T-helper 1 cell (primary cell): ENCODE measurements at places on chromosomes 6 and 20.

- no peak for DNase-seq
Observed at GRCh38 chr6:158611541-158612370, 32.8 kb downstream of the DYNLT1 start.

- no peak for DNase-seq
Observed at GRCh38 chr20:45367126-45367525, 4.2 kb downstream of the SYS1 start.

DNA sequence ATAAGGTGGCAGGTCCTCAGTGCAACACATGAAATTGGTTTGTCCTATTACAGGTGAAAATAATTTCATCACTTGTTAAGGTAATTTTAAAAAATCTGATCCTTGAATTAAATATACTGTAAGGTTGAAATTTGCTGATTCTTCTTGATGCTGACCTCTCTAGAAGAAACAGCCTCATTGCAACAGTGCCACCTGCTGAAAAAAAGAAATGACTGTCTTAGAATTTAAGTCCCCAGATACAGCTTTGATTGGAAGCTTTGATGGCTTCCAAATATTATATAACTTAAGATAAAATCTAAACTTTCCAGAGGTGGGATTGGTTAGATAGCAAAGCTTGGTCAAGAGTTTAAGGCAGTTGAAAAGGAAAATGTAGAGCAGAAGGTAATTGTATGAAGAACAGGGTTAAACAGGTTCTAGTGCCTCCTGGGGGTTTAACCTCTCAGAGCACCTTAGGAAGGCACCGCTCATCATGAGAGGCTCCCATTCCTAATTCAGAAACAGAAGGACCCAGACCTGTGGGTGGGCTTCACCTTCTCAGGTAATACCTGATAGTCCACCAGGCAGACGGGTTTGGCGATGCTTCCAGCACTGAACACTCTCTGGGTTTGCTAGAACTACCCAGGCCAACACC, 401.0 kb downstream of the PAX1 start:
- DNase-seq, result no peak

DNA sequence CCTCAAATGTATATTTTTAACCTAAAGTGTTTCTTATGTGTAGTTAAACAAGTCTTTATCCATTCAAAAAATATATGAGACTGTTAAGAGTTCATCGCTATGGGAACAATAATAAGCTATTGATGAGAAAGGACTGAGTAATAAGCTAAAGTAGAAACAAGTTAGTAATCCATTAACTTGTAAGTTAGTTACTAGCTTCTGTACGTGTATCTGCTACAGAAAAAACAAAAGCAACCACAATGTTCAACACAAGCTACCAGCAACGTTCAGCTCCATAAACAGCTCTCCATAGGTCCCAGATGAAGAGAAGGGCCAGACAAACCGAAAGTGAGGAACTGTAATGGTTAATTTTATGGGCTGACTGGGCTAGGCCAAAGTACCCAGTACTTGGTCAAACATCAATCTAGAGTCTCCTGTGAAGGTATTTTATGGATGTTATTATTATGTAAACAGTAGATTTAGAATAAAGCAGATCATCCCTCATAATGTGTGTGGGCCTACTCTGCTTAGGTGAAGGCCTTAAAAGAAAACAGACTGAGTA, 33.8 kb upstream of the FAM135A start:
- no peak for DNase-seq

- DNase-seq, result no peak
Observed at GRCh38 chr6:127182501-127182900, 64.0 kb downstream of the RSPO3 start.
